ENCODE measurements at places on chromosomes 13 and 19.

DNA sequence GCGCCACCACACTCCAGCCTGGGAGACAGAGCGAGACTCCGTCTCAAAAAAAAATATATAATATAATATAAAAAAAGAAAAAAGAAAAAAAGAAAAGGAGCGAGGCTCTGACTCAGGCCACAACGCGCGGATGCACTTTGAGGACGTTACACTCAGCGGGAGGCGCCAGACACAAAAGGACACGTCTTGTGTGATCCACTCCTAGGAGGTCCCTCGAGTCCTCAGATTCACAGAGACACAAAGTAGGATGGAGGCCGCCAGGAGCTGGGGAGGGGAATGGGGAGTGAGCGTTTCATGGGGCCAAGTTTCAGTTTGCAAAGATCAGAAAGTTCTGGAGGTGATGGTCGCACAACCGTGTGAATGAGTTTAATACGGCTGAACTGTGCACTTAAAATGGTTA is 8.5 kb upstream of the ABHD17A start:
- no peaks in the 10 kb centered on the region for H3K27me3 ChIP-seq
- no peak overlapping the region for H3K4me3 ChIP-seq
- H3K27ac ChIP-seq: no peak overlapping the region
- DNase-seq: no peak

GRCh38 chr19:2308114-2308556 is at the start of gene LINGO3:
LINGO3 (minus strand) TSS chr19:2308154; CDS start chr19:2291776, 16,378 bp downstream.
- no peak for DNase-seq
- peaks cover 31% of the 10 kb centered on the region for H3K4me1 ChIP-seq
- H3K36me3 ChIP-seq: no peaks in the 10 kb centered on the region
- H3K4me3 ChIP-seq: peak within 1 kb of the TSS; percentile 50
- no peak within 1 kb of the TSS for H3K27ac ChIP-seq

GRCh38 chr13:45575830-45576180 is 39.7 kb downstream of the ERICH6B start:
- no peak overlapping the region for H3K27ac ChIP-seq
- no peaks in the 10 kb centered on the region for H3K36me3 ChIP-seq
- no peaks in the 10 kb centered on the region for H3K4me1 ChIP-seq
- H3K4me3 ChIP-seq: no peak overlapping the region
- no peak for DNase-seq
- no peaks in the 10 kb centered on the region for H3K27me3 ChIP-seq

- no peak for DNase-seq
- no peak overlapping the region for H3K27ac ChIP-seq
- H3K27me3 ChIP-seq: no peaks in the 10 kb centered on the region
- H3K4me3 ChIP-seq: no peak overlapping the region
Measured at GRCh38 chr13:59633290-59633689, 530.4 kb downstream of the DIAPH3 start.

GRCh38 chr19:42277821-42278451 is 8.9 kb downstream of the CIC start:
- H3K4me3 ChIP-seq: no peak overlapping the region
- no peak for DNase-seq
- H3K27me3 ChIP-seq: no peaks in the 10 kb centered on the region
- no peaks in the 10 kb centered on the region for H3K36me3 ChIP-seq
- H3K27ac ChIP-seq: peak overlapping the region; percentile 79
- H3K4me1 ChIP-seq: peaks cover 55% of the 10 kb centered on the region

DNA sequence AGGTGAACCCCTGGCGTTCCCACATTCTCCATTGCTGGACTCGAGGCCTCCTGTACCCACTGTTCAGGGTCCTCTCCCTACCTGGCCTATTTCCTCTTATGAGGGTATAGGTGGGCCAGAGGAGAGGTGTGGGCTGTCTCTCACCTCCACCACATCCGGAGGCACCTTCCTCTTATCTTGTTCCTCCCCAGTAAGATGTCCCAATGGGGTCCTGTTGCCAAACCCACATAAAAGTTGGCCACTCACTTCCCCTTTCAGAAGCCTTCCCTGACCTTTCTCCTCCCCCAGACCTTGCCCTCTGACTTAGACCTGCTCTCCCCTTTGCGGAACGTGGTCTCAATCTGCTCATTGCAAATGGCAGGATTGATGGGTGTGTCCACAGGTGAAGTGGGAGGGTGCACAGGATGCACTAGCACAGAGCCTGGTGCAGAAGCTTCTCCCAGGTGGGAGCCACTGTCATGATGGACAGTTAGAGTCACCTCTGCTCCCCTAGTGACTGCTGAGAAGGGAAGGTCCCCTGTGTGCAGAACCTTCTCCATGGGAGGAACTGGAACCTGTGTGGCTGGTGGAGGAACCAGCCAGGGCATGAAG is 1.3 kb downstream of the CYP4F3 start:
- no peak overlapping the region for H3K27ac ChIP-seq
- no peaks in the 10 kb centered on the region for H3K27me3 ChIP-seq
- no peaks in the 10 kb centered on the region for H3K4me1 ChIP-seq
- no peak for DNase-seq
- no peaks in the 10 kb centered on the region for H3K36me3 ChIP-seq
- no peak overlapping the region for H3K4me3 ChIP-seq

DNA sequence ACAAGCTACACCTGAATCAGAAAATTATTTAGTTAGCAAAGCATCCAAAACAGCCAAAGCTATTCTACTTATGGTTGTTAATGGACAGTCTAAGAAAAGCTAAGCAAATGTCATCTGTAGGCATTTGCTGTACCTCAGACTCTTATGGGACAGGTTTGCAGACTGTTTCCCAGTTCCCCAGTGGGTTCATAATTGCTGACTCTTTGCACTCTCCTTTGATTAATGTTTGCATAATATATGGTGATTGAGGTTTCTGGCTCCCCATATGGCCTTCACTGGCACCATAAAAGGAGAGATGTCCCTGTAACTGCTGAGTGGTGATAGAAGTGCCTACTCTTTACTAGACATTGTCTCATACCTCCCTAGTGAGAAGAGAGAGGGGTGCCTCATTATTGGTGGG is 142.1 kb downstream of the GPC6 start:
- no peak for DNase-seq
- H3K4me3 ChIP-seq: no peak overlapping the region
- no peaks in the 10 kb centered on the region for H3K36me3 ChIP-seq
- no peaks in the 10 kb centered on the region for H3K27me3 ChIP-seq
- H3K27ac ChIP-seq: no peak overlapping the region
- no peaks in the 10 kb centered on the region for H3K4me1 ChIP-seq

DNA sequence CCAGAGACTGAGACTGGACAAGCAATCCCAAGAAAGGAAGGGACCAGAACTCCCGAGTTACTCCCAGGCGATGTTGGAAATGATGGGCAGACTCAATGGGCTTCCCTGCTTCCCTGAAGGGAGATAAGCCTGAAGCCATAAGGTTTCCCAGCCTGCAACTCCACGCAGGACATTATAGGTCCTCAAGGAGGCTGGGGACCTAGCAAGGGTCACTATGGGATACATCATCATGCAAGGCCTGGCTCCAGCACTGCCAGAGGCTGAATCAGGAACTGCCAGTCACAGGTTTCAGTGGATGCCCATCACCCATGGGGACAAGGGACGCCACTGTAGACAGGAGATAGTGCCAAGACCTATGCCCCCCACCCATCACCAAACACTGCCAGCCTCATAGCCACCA is 338.7 kb downstream of the IRS2 start:
- no peaks in the 10 kb centered on the region for H3K4me1 ChIP-seq
- no peak overlapping the region for H3K27ac ChIP-seq
- no peaks in the 10 kb centered on the region for H3K36me3 ChIP-seq
- no peaks in the 10 kb centered on the region for H3K27me3 ChIP-seq

DNA sequence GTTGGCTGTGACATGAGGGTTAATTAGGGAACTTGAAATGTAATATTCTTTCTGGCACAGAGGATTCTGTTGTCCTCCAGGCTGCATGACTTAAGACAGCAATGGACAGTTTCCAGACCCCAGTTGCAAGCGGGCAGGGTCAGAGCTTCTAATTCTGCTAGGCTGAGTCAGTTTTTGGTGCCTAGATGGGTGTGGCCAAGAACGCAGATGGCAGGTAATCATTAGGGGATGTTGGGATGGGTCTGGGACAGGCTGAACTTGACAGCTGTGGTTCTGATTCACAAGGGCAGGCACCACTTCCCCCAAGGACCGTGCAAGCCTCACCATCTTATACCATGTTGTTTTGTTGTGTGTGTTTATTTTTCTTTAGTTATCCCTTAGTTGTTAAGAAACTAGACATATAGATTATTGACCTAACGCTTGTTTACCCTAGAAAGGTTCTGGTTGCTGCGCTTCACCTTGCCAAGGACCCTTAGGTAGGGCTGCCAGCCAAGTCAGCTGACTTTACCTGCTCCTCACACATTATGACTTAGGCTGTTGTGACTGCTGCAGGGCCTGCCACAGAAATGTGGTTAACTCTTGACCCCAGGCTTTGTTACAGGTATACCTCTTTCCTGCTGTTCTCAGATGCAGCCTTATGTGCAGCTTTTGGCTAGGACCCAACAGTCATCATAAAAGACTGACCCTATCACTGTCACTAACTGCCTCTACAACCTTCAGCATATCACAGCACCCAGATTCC is 117.7 kb upstream of the KLF12 start:
- H3K4me3 ChIP-seq: no peak overlapping the region
- H3K4me1 ChIP-seq: no peaks in the 10 kb centered on the region
- H3K27me3 ChIP-seq: no peaks in the 10 kb centered on the region
- no peak overlapping the region for H3K27ac ChIP-seq

DNA sequence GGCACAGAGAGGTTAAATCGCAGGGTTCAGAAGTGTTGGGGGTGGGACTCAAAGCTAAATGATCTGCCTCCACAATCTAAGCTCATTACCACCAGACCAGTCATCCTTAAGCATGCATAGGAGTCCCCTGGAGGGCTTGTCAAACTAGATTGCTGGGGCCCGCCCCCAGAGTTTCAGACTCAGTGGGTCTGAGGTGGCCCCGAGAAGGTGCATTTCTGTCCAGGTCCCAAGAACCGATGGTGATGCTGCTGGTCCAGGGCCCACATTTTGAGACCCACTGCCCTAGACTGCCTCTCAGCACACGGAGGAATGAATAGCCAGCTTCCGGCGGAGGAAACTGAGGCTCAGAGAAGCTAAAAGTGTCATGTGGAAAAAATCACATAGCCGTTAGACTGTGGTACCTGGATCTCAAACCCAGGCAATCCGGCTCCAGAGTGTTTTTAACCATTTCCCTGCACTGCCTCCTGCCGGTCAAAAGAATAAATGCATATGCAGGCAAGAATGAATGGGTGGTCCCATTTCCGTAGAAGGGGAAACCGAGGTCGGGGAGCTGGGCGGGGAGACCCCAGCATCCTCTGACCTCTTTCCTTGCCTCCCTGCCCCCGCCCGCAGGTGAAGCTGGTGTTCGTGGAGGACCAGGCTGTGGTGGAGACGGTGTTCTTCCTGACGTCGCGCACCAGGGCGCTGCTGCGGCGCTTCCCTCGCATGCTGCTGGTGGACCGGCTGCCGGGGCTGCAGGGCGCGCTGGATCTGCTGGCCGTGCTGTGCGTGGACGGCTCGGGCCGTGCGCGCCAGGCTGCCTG is 23.8 kb downstream of the ZSWIM9 start:
- H3K36me3 ChIP-seq: no peaks in the 10 kb centered on the region
- no peak overlapping the region for H3K27ac ChIP-seq

- peak within 1 kb of the TSS; percentile 74 for H3K4me3 ChIP-seq
- no peaks in the 10 kb centered on the region for H3K4me1 ChIP-seq
- H3K36me3 ChIP-seq: peaks cover 4% of the 10 kb centered on the region
- peak within 1 kb of the TSS; percentile 68 for H3K27ac ChIP-seq
- DNase-seq: peak; percentile 86
- no peaks in the 10 kb centered on the region for H3K27me3 ChIP-seq
Measured at GRCh38 chr13:40789275-40790153, at the start of gene SLC25A15. SLC25A15 (plus strand) TSS chr13:40789611; CDS start chr13:40793227, 3,616 bp downstream.

GRCh38 chr13:95444006-95444730 is 108.4 kb upstream of the CLDN10 start:
- H3K27ac ChIP-seq: no peak overlapping the region
- H3K4me3 ChIP-seq: no peak overlapping the region
- DNase-seq: no peak
- H3K4me1 ChIP-seq: no peaks in the 10 kb centered on the region
- no peaks in the 10 kb centered on the region for H3K36me3 ChIP-seq

DNA sequence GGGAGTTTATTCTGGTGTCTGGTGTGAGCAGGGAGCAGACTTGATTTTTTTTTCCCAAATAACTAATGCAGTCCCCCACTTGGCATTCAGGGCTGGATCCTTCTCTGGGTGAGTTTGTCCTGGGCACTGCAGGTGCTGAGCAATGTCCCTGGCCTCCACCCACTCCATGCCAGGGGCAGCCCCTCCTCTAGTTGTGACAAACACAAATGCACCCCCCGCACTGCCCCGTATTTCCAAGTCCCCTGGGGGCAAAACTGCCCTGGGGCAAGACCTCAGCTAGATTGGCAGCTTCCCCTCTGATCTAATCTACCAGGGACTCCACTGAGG is 6.4 kb downstream of the MOB3A start:
- H3K27ac ChIP-seq: peak overlapping the region; percentile 72
- no peaks in the 10 kb centered on the region for H3K27me3 ChIP-seq
- H3K4me3 ChIP-seq: peak overlapping the region; percentile 43
- no peak for DNase-seq
- peaks cover 14% of the 10 kb centered on the region for H3K36me3 ChIP-seq
- H3K4me1 ChIP-seq: peaks cover 20% of the 10 kb centered on the region

GRCh38 chr19:35977446-35978222 is 17.4 kb upstream of the SDHAF1 start:
- no peaks in the 10 kb centered on the region for H3K36me3 ChIP-seq
- H3K27ac ChIP-seq: no peak overlapping the region
- H3K27me3 ChIP-seq: peaks cover 3% of the 10 kb centered on the region
- H3K4me3 ChIP-seq: no peak overlapping the region
- no peaks in the 10 kb centered on the region for H3K4me1 ChIP-seq
- peak; percentile 87 for DNase-seq

DNA sequence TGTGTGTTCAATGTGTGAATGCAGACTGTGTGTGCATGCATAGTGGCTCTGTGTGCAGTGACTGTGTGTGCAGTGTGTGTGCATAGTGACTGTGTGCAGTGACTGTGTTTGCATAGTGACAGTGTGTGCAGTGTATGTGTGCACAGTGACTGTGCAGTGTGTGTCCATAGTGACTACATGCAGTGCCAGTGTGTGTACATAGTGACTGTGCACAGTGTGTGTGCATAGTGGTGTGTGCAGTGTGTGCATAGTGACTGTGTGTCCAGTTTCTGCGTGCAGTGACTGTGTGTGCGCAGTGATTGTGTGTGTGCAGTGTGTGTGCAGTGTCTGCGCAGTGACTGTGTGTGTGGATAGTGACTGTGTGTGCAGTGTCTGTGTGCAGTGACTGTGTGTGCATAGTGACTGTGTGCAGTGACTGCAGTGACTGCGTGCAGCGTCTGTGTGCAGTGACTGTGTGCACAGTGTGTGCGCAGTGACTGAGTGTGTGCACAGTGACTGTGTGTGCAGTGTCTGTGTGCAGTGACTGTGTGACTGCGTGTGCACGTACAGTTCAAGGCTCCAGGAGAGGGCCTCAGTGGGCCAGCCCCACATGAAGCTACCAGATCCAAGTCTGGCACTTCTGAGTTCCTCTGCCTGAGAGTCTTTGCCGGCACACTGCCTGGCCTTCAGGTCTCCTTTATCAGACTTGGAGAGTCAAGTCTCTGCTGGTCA is 90.3 kb downstream of the IER2 start:
- no peaks in the 10 kb centered on the region for H3K27me3 ChIP-seq
- H3K4me3 ChIP-seq: no peak overlapping the region
- no peak overlapping the region for H3K27ac ChIP-seq
- no peaks in the 10 kb centered on the region for H3K36me3 ChIP-seq

DNA sequence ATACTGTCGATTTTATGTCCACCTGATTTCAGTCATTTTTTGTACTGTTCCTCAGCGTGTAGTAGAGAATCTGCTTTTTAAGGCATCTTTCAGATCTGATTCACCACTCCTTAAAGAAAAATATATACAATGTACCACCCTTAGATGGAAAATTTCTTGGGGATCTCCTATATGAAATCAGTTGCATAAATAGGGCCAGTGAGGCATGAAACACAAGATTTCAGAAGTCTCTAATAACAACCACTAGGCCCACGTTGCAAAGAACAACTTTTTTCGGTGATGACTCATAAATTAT is 1.4 kb downstream of the USP12 start:
- H3K27me3 ChIP-seq: no peaks in the 10 kb centered on the region
- peak overlapping the region; percentile 74 for H3K27ac ChIP-seq
- DNase-seq: peak; percentile 58
- H3K36me3 ChIP-seq: no peaks in the 10 kb centered on the region
- H3K4me1 ChIP-seq: peaks cover 37% of the 10 kb centered on the region
